ENCODE measurements at places on chromosomes 2 and 18.

DNA sequence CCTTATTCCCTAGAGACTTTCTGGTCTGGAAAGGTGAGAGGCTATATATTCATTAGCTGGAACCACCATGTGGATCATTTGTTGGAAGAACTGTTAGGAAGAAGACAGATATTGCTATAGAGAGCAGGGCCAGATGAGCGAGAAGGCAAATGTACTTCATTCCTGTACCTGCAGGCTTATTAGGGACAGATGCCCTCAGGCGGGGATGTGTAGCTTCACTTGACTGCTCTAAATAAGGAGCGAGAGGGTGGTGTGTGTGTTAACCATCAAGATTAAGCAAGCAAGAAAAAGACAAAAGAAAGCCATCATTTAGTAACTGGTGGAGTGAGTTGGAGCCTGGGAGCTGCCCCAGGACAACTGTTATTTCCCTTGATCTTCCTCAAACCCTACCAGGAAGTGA lies 36.4 kb downstream of the NEDD4L start:
- no peak for DNase-seq

GRCh38 chr2:73141896-73142295 lies 29.1 kb upstream of the RAB11FIP5 start:
- no peak for DNase-seq

- DNase-seq, result no peak
These were observed 234.2 kb upstream of the SPOPL start for GRCh38 chr2:138267161-138267901.

GRCh38 chr2:165795011-165795410 lies 964 bp upstream of the GALNT3 start:
- no peak for DNase-seq

DNA sequence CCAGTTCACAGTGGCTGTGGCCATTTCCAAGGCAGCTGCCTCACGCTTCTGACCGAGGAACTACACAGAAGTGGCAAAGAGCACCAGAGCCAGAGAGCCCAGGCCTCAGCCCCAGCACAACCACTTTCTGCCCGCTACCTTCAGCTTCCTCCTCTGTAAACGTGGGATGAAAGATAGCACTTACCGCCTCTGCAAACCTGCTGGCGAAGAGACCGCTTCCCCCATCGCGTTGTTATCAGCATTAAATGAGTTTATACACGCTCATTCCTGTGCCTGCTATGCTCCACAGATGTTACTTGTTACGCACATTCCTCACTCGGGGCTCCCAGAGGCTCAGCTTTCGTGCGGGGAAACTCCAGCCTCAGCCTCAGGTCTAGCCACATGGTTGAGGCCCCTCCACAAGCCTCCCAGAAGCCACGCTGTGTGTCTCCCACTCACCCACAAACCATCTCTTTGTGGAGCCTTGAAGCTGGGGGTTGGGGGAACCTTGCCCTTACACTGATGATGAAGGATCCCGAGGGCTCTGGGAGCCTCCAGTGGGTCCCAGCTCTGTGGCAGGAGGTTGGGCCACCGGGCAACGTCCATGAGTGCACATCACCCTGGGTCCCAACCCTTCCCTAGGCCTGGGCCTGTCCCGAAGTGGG lies 63.3 kb upstream of the SMAD7 start:
- no peak for DNase-seq
